Stimulated activated CD8-positive, alpha-beta memory T cell treated with anti-CD3 and anti-CD28 coated beads, Interleukin-4, amount 100 ng/mL, for 1 hour (primary cell): ENCODE measurements at places on chromosomes 5 and 9.

GRCh38 chr5:173778784-173779304, 109.3 kb upstream of the CPEB4 start:
- DNase-seq, result no peak

- DNase-seq, result no peak
Measured at GRCh38 chr5:175133185-175133584, 310.8 kb downstream of the DRD1 start.

GRCh38 chr5:29230591-29230990, 1962.9 kb upstream of the CDH6 start:
- DNase-seq, result no peak

DNA sequence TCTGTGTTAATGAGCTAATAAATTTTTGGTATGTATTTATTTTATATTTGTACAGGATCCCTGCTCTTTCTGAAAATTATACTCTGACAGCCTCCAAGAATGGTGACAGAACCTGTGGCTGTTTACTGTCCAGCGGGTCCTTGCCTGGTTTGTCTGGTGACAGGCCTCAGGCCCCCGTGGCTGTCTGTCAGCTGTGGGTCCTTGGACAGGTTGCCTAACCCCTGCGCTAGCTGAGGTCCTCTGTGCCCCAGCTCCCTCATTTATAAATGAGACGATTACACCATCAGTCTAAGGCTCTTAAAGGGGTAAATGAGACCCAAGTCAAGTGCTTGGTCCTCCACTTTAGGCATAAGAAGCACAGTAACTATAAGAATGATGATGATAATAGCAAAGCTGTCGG, 125.1 kb upstream of the COL5A1 start:
- no peak for DNase-seq
